Stimulated activated naive CD4-positive, alpha-beta T cell treated with Interleukin-2 at 50 U/mL for 16 hours (primary cell): ENCODE measurements at places on chromosomes 7 and 10.
A peak's percentile ranks its signal among the peaks of the same experiment; 100 is the strongest.

DNA sequence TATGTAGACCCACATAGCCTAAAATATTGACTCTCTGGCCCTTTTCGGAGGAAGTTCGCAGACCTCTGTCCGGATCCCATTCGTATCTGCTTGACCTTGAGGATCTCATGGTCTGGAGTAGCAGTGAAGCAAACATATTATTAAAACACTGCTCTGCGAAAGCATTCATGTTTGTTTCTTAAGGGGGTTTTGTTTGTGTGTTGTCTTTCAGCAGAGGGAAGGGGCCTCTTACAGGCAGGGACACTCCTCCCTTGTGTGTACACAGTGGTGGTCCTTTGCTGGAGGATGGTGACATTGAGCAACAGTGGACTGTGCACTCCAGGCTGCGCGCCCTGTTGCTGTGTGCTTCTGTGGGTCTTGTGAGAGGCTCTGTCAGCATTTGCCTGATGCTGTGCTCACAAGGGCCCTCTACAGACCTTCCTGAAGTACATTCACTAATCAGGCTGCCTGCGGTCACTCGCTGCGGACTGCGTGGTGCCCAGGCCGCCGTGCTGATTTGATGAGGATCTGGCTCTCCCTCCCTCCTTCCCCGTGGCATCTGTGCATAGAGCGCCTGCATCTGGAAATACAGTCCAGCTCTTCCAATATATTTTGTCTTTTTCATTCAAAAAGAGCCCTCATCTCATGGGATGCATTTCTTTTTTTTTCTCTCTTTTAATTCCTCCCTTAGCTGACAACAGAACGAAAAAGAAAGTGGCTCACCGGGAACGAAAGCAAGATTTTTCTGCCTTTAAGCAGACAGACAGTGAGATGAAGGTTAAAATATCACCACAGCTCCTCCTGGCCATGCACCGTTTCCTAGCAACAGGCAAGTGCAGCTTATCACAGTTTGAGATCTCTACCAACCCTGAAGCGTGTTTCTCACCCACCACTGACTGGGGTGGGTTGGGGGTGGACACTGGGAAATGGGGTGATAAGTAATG lies 135.8 kb downstream of the CNNM2 start:
- DNase-seq, result peak; percentile 51

DNA sequence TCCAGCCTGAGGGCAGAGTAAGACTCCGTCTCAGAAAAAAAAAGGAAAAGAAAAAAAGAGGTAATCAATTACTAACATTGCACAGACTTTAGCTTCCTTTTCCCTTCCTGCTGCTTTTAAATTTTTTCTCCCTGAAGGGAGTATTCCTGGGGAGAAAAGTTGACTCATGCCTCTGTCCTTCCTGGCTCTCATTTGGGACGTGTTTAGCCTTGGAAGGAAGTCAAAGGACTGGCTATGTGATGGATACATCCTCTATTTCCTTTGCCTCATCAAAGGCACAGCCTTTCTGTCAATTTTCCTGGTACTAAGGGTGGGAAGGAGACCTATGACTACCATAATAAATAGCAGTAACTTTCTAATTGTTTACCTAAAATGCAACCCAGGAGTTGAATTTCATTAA lies 77.6 kb downstream of the ITGA8 start:
- DNase-seq, result no peak

DNA sequence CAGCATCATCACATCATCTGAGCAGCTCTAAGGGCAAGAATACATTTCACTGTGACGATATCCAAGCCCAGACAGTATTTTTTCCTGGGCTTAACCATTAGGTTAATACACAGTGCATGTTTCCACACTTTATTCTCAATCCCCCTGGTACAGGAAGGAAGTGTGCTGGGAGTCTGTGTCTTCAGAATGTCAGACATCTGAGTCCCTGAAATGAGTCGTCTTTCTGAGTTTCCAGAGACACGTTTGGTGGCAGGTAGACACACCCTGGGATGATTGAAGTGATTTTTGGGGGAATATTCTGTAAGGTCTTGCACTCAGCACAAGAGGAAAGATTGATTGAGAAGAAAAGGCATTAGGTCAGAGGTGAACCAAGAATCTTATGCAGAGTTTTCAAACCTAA lies 13.1 kb upstream of the SHH start:
- no peak for DNase-seq

DNA sequence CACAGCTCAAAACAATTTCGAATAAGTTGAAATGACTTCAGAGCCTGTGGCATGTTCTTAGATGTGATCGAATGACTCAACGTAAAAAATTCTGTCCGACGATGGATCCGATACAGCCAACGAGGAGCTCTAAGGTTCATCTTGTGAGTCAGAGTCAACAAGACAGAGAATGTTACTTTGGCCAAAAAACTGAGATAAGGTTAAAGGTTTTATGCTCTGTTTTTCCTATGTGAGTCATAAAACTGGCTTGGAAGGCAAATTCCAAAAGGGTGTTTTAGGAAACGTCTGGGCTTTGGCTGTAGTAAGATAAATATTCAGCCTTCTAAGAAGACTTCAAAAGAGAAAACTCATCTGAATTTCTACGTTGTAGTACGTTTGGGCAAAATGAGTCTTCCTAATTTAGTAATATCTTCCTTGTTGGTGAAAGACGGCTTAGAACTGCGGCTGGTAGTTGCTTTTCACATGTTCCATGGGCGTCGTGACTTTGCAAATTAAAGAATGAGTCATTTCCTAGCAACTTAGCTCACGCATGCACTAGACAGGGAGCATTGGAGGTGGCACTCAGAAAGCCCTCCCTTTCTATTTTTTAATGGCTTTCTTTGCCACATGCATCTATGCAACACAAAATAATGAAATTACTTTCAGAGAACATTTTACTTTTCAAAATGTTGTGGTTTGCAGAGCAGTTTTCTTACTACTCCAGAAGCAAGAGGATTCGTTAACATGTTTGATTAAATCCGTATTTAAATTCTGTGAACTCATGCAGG lies 28.2 kb downstream of the PFKP start:
- DNase-seq, result peak; percentile 65

- DNase-seq, result no peak
These were observed 144.0 kb upstream of the MKLN1 start for GRCh38 chr7:131183611-131184119.

GRCh38 chr10:97849103-97849686 lies 448 bp upstream of the GOLGA7B start:
- DNase-seq, result no peak
